ENCODE measurements at places on chromosomes 13 and 19.

DNA sequence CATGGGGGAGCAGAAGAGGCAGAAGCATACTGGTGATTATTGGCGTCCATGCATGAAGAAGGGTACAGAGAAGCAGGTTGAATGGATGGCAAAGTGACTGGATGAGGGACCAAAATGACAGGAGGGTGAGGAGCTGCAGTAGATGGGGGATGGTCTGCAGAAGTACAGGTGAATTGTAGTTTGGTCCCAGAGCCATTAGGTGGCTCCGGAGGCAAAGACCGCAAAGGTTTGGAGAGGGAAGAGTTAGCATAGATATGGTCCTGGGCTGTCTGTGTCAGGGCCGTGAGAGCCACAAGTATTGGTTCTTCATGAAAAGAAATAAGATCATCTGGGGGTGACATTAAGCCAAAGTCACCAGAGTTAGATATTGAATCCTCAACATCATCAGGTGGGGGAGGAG, 59.0 kb upstream of the ZNF726 start:
- no peak for DNase-seq

DNA sequence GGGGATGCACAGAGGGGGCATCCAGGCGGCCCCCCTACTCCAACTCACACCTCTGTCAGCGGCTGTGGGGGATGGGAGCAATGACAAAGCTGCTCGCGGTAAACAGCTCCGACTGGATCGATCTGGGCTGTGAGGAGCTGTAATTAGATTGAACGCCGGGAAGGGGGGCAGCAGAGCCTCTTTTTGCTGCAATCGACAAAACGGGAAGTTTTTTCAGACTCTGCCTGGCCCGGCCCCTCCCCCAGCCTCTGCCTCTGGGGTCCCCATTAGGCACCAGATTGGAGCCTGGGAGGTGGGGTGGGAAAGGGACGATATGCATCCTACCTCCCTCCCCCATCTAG, 16.3 kb downstream of the ONECUT3 start:
- DNase-seq: no peak

DNA sequence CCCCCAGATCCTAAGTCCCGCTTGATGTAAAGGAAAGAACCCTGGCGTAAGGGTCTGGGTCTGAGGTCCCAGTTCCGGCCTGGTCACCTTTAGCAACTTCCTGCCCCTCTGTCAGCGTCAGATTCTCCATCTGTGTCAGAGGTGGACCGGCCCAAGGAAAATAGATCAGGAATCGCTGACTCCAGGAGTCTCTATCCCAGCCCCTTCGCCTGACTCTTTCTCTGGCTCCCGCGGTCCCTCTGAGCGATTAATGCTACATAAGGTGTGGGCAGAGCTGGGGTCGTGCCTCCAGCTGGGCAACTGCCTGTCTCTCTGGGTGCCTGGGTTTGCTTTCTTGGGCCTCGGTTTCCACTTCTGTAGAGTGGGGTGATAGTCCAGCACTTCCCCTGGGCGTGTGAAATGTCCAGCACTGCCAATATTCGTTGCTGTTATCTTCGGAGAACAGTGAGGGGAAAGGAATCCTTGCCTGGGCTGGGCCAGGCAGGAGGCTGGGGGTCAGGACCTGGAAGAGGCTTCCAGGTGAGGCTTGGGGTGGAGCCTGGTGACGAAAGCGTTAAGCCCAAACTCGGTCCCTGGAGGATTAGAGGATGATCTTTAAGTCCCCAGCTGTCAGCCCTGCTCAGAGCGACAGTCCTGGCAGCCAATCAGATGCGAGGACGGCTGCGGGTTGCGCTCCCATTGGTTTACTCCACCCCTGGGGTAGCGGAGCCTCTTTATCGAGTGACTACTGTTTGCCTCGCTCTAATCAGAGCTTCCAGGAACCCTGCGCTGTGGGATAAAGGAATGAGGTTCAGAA, 767 bp downstream of the ABCA7 start:
- DNase-seq: peak; percentile 80

DNA sequence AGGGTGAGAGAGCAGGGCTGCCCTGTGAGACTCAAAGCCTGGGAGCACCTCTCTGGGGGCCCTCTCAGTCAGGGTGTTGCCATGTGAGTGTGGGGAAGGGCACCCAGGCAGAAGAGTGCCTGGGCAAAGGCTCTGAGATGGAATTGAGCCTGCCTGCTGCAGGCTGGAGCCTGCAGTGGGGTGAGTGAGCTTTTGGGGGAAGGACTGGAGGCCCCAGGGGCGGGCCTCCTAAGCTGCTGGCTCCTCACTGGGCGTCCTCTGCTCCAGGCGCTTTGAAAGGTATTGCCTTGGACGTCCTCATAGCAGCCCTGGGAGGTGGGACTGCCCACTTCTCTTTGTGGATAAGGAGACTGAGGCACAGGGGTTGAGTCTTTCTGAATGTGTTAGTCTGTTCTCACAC, 60.3 kb downstream of the ARHGEF7 start:
- DNase-seq: no peak

Measured in stimulated activated effector memory CD8-positive, alpha-beta T cell treated with anti-CD3 and anti-CD28 coated beads, Interleukin-12 subunit alpha, Interleukin-12 subunit beta, amount 100 ng/mL, for 72 hours (primary cell).